ENCODE measurements at places on chromosomes 12 and 14. TPM values are rescaled to one million over a fixed set of nuclear protein-coding genes. Genes with fewer than 3 reads are reported as not detected.

DNA sequence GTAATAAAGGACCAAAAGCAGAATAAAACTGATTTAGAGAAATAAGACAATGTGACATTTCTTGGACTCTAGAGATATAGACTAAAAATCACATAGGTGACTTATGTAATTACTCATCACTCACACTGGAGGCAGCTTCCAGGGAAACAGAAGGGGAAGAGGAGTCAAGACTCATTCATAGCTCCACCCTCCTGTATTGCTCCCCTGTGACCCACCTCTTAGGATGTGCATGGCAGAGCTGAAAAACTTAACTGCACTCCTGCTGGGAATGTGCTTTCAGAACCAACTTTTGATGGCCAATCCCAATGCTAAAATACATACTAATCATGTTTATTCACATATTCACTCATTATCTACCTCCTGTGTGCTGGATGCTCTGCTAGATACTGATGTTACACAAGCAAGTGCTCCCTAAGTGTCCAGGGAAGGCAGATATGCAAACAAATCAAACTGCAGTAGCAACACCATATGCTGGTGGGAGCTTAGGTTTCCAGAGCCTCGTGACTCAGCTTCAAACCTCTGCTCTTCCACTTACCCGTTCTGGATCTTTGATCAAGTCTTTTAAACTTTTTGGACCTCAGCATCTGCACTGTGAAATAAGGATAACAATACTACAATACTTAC lies 316.1 kb downstream of the GALC start:
- no peak for DNase-seq

- DNase-seq, result no peak
Measured at GRCh38 chr12:102167821-102168604, 29.6 kb downstream of the PMCH start.

- DNase-seq, result no peak
Measured at GRCh38 chr12:110906083-110906482, 14.3 kb downstream of the MYL2 start.

DNA sequence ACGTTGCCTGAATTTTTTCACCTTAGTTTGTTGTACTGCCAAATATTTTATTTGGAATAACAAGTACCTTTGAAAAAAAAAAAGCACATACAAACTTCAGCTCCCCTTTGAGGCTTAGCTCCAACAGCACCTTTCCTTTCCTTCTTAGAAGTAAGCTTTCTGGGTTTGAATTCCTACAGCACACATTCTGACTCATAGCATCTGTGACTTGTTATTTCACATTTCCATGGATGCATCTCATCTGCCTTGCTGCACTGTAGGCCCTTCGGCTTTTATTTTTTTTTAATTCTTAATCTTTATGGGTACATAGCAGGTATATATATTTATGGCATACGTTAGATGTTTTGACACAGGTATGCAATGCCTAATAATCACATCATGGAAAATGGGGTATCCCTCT lies 7.2 kb downstream of the LGALS3 start:
- DNase-seq, result no peak

DNA sequence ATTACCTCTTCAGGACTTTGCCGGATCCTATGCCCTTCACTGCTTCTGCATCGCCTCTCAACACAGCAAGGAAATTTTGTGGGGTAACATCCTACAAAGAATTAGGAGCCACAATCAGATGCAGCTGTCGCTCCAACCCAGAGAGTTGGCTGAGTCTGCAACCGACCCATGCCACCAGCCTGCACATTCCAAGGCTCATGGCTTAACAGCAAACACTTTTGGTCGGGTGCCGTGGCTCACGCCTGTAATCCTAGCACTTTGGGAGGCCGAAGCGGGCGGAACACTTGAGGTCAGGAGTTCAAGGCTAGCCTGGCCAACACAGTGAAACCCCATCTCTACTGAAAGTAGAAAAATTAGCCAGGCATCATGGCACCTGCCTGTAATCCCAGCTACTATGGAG lies 32.3 kb downstream of the LGMN start:
- DNase-seq, result no peak

GRCh38 chr12:132144810-132145168 lies 532 bp downstream of the NOC4L start:
- DNase-seq, result no peak

DNA sequence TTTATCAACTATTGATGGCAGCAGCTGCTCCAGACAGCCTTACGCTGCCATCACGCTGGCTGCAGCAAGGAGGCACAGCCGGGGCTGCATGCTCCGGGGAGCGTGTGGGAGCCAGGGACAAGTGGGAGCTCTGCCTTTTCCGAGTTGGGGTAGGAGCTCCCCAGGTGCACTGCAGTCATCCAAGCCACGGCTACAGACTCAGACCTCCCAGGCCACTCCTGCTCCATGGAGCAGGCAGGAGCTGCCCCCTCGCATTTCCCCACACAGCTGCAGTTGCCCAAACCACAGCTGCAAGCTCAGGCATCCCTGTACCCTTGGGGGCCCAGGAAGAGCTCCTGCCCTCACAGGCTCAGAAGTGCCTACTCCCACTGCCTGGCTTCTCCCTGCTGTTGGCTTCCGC lies 184.7 kb downstream of the CPNE8 start:
- DNase-seq, result no peak

DNA sequence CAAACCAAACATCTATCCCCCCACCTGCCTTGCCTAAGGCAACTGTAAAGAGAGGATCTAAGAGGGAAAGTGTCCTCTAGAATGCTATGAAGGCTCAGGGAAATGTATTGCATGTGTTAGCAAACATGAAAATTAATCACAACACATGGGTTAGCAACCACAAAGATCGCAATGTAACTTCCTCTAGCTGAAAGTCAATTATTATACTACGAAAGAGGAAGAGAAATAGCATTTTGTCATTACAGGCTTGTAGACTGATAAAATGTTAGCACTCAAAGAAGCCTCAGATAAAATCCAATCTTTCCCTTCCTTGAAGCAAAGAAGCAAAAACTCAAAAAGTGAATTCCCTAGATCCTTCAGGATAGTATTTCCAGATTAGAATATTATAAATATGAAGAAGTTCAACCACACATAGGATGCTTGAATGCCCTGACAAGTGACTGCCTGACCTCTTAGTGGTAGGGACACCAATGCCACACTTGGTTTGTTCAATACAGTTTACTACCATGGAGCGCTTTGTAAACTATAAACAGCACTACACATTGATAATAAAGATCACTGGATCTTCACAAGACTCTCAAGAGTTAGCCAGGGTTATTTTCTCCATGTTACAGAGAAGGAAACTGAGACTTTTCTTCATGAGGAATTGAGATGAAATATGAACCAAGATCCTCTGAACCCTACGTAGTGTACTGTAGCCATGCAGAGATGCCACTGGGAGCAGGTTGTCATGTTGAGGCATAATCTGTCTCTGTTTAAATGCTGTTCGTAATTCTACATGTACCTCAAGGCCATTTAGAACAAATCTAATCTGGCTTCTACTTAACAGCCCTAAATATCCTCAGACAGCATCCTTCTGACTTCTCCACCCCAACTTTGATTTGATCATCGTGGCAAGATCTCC lies 100.7 kb downstream of the ITPR2 start:
- DNase-seq, result no peak

GRCh38 chr14:24064091-24064795 lies 7.1 kb upstream of the CPNE6 start:
- no peak for DNase-seq

DNA sequence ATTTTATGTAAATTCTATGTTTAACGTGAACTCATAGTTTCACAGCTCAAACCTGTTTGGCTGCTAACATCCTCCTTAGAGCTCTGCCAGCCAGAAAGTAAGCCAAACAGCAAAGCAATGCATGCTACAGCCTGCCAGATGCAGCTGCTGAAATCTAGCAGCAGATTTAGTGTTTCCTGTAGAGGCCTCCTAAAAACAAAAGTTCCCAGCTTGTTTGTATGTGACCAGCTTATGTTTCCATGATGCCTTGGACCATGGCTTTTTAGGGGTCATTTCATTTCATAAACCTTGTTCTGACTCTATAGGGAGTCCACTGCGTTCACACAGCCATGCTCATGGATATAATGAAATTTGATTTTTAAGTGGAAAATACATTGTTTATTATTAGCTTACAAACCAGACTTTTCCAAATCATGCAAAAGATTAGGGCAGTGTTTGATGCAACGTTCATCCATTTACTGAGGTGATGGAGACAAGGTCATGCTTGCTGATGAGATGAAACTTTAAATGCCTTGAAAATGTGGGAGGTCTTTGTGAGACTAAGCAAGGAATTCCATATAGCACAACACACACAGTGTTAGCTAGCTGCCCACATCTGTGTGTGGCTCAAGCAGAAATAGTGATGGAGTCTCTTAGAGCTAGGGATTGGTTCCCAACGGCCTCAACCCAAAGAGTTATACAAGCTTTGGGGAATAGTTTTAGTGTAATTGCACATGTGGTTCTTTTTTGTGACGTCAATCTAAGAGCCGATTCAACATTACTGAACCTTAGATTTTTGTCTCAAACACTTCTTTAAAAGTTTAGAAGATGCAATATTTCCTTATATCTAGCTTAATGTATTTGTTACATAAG lies 157.5 kb upstream of the LRIG3 start:
- no peak for DNase-seq

DNA sequence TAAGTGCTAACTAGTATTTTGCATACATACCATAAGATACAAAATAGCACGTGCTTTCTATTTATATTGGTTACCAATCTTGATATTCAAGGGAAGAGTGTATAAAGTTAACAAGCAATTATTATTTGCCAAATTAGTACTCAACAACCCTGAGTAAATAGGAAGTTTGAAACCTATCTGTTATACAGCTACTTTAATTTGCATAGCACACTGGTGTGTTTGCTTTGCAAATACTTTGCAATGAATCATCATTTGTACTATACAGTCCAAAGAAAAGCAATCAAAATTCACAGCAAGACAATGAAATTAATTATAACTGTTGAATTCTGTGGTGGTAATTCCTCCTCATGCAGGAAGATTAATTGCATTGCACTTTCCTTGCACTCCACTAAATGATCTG lies 469.1 kb downstream of the PRKD1 start:
- no peak for DNase-seq

DNA sequence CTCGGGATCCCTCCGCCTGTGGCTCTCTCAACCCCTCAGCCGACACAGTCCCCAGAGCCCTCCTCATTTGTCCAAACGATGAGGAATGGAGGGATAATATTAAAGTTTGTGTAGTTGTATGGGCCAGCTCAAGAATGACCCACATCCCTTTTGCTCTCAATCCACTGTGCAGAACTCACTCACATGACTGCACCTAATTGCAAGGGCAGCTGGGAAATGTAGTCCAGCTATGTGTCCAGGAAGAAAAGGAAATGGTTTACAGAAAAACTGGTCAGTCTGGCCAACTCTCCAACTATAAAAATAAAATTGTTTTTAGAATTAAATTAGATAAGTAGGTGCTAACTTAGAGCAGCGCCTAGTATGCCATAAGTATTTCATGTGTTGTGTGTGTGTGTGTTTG lies 66.6 kb downstream of the GALNT8 start:
- DNase-seq, result no peak

- no peak for DNase-seq
Measured at GRCh38 chr12:103654816-103655215, 67.7 kb downstream of the STAB2 start.

DNA sequence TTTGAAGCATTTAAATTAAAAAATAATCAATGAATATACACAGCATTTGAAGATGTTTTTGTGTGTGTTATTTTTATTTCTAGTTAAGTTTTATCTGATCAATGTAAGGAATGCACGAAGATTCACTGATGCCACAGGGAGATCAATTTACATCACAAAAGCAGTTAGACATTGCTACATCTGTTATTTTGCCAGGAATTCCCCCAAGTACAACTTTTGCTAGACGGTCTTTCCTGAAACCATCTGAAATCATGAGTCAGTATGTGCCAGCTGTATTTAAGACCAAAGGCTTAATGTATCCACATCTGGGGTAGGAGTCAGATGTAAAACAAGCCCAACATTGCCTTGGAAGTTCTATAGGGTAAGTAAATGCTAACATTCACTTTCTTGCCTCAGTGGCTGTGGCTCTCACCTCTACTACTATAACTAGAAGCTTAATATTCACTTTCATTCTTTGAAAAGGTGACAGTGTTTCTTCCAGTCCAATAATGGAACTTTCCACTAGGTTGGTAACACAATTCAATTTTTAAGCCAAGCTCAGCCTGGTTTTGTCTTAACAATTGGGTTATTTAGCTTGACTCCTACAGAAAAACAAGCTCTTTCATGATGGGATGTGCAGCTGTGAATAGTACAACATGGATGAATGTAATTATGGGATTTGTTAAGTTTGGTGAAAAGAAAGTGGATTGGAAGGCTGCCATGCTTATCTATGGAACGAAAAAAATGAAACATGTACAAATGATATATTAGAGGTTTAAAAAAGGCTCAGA lies 385.4 kb upstream of the TMEM132C start:
- DNase-seq, result no peak

DNA sequence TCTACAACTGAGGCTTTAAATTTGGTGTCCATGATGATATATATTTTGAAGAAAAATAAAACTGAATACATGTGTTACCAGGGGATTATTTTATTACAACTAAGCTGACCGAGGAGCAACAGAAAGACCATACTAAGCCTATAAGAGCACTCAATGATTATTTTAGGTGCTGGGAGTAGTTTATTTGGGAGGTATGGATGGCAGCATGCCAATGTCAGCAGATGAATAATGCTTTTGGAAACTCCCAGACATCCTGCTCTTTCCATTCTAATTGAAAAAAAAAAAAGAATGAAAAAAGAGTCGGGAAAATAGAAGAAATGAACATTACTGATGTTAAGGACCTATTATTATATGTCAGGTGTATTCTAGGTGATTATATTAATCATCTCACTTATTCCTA lies 441.2 kb downstream of the BTG1 start:
- no peak for DNase-seq

DNA sequence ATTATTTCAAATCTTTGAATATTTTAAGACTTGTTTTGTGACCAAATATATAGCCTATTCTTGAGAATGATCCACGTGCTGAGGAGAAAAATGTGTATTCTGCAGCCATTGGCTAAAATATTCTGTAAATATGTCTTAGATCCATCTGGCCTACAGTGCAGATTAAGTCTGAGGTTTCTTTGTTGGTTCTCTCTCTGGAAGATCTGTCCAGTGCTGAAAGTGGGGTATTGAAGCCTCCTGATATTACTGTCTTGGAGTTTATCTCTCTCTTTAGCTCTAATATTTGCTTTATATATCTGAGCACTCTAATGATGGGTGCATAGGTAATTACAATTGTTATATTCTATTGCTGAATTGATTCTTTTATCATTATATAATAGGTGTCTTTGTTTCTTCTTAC lies 617.4 kb upstream of the LRFN5 start:
- no peak for DNase-seq

GRCh38 chr14:59510966-59511365 lies 26.6 kb downstream of the JKAMP start:
- no peak for DNase-seq

DNA sequence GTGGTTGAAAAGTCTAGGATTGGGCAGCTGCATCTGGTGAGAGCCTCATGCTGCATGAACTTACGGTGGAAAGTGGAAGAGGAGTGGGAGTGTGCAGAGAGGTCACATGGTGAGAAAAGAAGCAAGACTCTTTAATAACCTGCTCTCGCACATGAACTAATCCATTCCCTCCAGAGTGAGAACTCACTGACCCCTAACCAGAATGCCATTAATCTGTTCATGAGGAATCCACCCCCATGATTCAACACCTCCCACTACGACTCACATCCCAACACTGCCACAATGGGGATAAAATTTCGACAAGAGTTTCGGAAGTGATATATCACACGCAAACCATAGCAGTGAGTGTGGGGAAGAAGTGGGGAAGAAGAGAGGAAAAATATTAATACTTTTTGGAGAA lies 377.4 kb downstream of the NAV3 start:
- DNase-seq, result no peak

The LHX5 gene
- not detected for total RNA-seq

The PLEKHD1 gene
- 0.30 TPM for total RNA-seq

The RHOJ gene
- not detected for total RNA-seq

The INF2 gene
- total RNA-seq, result 96.8 TPM

The KRT85 gene
- total RNA-seq, result not detected

The MYF5 gene
- not detected for total RNA-seq

Measured in CD4-positive, alpha-beta memory T cell (primary cell).